Memory B cell (primary cell): ENCODE measurements at places on chromosomes 6 and 20.
A peak's percentile ranks its signal among the peaks of the same experiment; 100 is the strongest.

DNA sequence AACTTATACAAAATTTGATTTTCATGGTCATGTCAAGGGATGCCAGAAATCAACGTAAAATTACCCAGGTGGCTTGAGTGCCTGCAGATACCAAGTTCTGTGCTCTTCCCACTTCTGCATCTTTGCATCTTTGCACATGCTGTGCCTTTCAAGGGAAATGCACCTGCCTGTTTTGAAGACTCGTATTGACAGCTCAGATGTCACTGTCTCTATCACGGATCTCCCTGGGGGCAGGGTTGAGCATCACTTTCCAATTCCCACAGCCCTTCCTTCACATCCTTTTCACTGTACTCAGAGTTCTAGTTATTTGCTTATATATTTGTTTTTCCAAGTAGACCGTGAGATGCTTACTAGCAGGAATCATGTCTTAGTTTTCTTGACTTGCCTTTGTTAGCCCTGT, 274.2 kb downstream of the CDH26 start:
- no peak for DNase-seq
- H3K27ac ChIP-seq, result no peak overlapping the region
- H3K27me3 ChIP-seq, result no peaks in the 10 kb centered on the region

DNA sequence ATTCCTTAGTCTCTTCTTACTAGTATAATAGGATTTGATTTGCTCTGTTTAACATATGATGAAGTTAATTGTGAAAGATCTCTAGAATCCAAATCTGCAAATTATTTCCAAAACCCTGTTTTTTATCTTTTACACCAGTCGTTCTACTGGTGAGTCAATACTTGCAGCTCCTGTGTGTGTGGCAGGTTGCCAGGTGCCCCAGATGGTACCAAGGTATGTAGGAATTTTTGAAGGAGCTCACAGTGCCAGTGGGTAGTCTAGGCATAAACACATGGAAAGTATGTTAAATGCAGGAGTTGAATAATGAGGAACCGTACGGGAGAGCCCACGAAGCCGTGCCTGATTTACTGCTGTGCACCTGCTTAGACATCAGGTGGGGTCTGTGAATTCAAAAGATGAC, 192.2 kb downstream of the FARS2 start:
- H3K27me3 ChIP-seq, result no peaks in the 10 kb centered on the region
- H3K27ac ChIP-seq, result no peak overlapping the region
- peaks cover 7% of the 10 kb centered on the region for H3K4me1 ChIP-seq
- no peak for DNase-seq

GRCh38 chr6:83308833-83309232, 115.7 kb downstream of the RWDD2A start:
- peaks cover 1% of the 10 kb centered on the region for H3K27me3 ChIP-seq
- no peaks in the 10 kb centered on the region for H3K4me1 ChIP-seq
- no peak overlapping the region for H3K4me3 ChIP-seq
- DNase-seq, result no peak
- H3K36me3 ChIP-seq, result no peaks in the 10 kb centered on the region
- no peak overlapping the region for H3K27ac ChIP-seq

- H3K27me3 ChIP-seq, result no peaks in the 10 kb centered on the region
- no peak for DNase-seq
- H3K27ac ChIP-seq, result no peak overlapping the region
- peaks cover 5% of the 10 kb centered on the region for H3K4me1 ChIP-seq
- H3K4me3 ChIP-seq, result no peak overlapping the region
Observed at GRCh38 chr6:143647191-143647590, 30.6 kb upstream of the PHACTR2 start.

DNA sequence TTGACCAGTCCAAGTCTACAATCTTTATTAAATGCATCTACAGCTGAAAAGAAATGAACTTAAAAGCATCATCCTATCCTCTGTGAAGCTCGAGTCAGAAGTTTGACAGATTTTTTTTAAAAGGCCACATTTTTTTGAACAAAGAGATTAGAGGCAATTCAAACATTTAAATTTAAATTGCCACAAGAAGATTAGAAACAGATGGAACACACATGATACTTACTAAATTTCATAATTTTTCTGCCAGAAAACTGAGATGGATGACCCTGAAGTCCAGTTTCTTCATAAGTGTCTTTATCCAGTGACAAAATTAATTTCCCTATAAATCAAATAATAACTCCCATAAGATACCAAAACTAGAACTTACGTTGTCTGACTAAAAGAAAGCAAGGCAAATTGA, 4.3 kb downstream of the RPP40 start:
- H3K4me3 ChIP-seq, result no peak overlapping the region
- H3K36me3 ChIP-seq, result peaks cover 18% of the 10 kb centered on the region
- no peak overlapping the region for H3K27ac ChIP-seq
- no peak for DNase-seq
- H3K4me1 ChIP-seq, result peaks cover 2% of the 10 kb centered on the region
- no peaks in the 10 kb centered on the region for H3K27me3 ChIP-seq

DNA sequence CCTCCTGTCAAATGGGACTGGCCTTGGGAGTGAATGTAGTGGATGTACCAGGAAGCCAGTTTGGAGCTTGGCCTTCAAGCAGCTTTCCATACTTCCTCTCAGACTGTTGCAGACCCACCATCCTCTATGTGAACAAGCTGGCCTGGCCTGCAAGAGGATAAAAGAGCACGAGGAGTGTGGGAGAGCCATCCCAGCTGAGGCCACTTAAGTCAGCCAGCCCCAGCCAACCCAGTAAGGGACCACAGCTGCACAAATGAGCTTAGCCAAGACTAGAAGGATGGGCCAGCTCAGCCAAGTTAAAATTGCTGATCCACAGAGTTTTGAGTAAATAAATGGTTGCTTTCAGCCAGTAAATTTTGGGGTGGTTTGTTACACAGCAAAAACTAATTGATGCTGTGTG, 156.9 kb upstream of the SOX4 start:
- H3K36me3 ChIP-seq, result peaks cover 3% of the 10 kb centered on the region
- no peak overlapping the region for H3K4me3 ChIP-seq
- peaks cover 11% of the 10 kb centered on the region for H3K4me1 ChIP-seq
- H3K27ac ChIP-seq, result no peak overlapping the region

- no peak for DNase-seq
- no peak overlapping the region for H3K27ac ChIP-seq
- peaks cover 6% of the 10 kb centered on the region for H3K4me1 ChIP-seq
- no peak overlapping the region for H3K4me3 ChIP-seq
Observed at GRCh38 chr6:156029286-156029985, 573.8 kb upstream of the NOX3 start.

DNA sequence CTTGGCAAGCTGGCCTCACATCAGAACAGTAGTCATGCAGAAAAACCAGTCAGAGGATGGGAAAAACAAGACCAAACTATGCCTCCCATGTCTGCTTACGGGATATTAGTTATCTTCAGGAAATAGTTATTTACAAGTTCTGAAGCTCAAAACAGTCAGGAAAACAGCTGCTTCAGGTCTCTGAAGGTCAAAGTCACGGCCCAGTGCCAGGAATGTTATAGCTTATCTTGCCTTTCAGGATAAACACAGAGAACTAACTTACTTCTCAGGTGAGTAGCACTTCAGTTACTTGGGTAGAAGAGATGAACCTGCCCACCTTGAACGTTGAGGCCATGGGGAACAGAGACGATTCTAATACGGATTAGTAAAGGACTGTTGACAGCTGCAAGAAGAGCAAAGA, 310.7 kb downstream of the KIF16B start:
- peaks cover 14% of the 10 kb centered on the region for H3K36me3 ChIP-seq
- no peak for DNase-seq
- no peak overlapping the region for H3K4me3 ChIP-seq
- no peaks in the 10 kb centered on the region for H3K4me1 ChIP-seq

DNA sequence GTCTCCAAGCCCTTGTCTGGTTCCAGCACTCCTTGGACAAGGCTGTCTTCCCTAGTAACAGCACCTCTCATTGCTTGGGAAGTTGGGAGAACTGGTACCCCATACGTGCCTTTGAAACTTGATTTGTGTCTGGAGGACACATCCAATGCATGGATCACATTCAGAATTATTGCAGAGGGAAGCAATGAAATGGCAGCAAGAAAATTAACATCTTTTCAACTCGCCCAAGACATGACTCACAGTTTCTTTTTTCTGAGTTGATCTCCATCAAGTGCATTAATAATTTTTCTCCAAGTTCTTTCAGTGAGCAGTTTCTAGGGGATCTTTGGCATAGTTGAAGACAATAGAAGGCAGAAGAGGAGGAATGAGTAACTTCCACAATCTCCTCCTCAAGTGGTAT, 22.3 kb upstream of the PI3 start:
- H3K27me3 ChIP-seq, result peaks cover 15% of the 10 kb centered on the region
- no peak overlapping the region for H3K27ac ChIP-seq
- H3K36me3 ChIP-seq, result peaks cover 1% of the 10 kb centered on the region
- H3K4me1 ChIP-seq, result peaks cover 9% of the 10 kb centered on the region
- H3K4me3 ChIP-seq, result no peak overlapping the region

- peak overlapping the region; percentile 90 for H3K27ac ChIP-seq
- DNase-seq, result no peak
- peaks cover 24% of the 10 kb centered on the region for H3K4me1 ChIP-seq
- no peaks in the 10 kb centered on the region for H3K36me3 ChIP-seq
- peak overlapping the region; percentile 80 for H3K4me3 ChIP-seq
Observed at GRCh38 chr20:1803932-1804501, 91.2 kb upstream of the SIRPA start.

DNA sequence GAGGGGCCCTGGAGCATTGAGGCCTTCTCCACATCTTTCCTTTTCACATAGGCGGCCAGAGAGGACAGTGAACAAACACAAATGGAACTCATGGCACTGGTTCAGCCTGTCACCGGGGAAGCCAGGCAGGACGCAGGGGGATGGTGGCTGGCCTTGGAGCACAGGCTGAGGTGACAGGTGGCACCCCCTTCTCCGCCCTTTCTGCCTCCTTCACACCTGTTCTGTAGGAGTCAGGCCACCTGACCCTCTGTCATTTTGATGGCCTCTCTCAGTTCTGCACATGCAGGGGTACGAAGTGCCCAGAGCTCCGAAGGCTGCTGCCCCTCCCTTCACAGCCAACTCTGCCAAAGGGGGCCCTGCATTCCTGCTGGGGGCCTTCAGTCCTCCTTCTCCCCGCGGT, 60.8 kb downstream of the CD40 start:
- no peak overlapping the region for H3K4me3 ChIP-seq
- H3K27me3 ChIP-seq, result peaks cover 33% of the 10 kb centered on the region
- no peaks in the 10 kb centered on the region for H3K36me3 ChIP-seq

DNA sequence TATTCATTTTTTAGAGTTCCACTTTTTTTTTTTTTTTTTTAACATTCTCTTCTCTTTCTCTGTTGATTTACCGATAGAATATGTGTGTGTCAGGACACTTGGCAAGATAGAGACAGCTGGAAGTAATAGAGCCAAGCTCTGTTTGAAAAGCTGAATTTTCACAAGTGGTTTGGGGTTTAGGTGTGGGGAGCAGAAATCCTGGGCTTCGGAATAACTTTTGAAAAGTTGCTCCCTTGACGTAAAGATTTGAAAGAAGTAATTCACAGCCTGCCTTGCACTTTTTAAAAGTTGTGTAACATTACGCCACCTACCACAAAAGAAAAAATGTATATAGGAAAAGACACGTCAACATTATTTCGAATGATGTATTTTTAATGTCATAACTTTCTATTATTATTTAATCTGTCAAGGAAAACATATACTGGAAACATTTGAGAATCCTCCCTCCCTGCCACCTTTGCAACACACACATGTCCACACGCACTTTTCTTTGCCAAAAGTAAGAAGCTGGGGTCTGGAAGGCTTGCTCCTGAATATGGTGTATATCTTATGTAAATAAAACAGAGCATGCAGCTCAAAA, 917.9 kb downstream of the KIF16B start:
- no peak overlapping the region for H3K27ac ChIP-seq
- H3K4me3 ChIP-seq, result no peak overlapping the region
- no peaks in the 10 kb centered on the region for H3K27me3 ChIP-seq
- H3K36me3 ChIP-seq, result no peaks in the 10 kb centered on the region
- H3K4me1 ChIP-seq, result peaks cover 4% of the 10 kb centered on the region
- no peak for DNase-seq

DNA sequence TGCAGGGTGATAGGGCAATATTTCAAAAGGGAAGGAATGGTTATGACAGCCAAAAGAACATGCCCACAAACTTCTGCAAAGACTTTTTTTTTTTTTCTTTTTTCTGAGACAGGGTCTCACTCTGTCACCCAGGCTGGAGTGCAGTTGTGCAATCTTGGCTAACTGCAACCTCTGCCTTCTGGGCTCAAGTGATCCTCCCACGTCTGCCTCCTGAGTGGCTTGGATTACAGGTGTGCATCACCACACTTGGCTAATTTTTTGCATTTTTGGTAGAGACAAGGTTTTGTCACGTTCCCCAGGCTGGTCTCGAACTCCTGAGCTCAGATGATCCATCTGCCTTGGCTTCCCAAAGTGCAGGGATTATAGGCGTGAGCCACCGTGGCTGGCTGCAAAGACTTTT, 117.6 kb upstream of the ADGRF1 start:
- peaks cover 2% of the 10 kb centered on the region for H3K27me3 ChIP-seq
- no peak overlapping the region for H3K4me3 ChIP-seq
- no peak for DNase-seq
- no peaks in the 10 kb centered on the region for H3K36me3 ChIP-seq
